Femur (tissue), 1 donor: ENCODE measurements at places on chromosomes 7 and 10.

GRCh38 chr10:86684331-86685097 is 16.2 kb downstream of the LDB3 start:
- DNase-seq, result peak; percentile 68

DNA sequence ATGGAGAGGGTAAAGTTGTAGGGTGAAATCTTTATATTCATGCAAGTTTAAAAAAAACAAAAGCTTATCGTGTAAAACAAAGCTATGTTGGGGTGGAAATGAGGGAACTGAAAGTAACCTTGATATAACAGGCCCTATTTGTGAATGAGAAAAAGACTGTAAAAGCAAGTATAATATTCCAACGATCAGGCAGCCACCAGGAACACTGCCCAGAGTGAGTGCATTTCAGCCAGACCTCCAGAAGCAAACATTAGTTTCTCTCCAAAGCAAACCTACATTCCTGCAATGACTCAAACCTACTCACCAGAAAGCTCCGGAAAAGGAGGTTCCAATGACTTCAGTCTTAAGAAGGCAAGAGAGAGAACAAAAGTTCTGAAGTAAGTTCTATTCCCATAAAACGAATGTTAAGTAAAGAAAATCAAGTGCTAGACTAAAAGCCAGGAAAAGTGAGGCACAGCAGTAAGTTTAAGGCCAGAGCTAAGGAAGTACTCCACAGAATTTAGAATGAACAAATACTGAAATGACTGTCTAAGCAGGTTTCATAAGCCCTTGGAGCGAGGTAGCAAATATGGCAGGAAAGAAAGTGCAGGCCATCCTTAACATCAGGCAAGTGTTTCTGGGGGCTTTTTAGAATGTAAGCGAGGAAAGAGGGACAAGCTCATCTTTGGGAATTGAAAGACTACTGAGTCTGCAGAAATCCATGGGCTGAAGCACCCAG is 493.1 kb downstream of the XPNPEP1 start:
- peak; percentile 63 for DNase-seq

DNA sequence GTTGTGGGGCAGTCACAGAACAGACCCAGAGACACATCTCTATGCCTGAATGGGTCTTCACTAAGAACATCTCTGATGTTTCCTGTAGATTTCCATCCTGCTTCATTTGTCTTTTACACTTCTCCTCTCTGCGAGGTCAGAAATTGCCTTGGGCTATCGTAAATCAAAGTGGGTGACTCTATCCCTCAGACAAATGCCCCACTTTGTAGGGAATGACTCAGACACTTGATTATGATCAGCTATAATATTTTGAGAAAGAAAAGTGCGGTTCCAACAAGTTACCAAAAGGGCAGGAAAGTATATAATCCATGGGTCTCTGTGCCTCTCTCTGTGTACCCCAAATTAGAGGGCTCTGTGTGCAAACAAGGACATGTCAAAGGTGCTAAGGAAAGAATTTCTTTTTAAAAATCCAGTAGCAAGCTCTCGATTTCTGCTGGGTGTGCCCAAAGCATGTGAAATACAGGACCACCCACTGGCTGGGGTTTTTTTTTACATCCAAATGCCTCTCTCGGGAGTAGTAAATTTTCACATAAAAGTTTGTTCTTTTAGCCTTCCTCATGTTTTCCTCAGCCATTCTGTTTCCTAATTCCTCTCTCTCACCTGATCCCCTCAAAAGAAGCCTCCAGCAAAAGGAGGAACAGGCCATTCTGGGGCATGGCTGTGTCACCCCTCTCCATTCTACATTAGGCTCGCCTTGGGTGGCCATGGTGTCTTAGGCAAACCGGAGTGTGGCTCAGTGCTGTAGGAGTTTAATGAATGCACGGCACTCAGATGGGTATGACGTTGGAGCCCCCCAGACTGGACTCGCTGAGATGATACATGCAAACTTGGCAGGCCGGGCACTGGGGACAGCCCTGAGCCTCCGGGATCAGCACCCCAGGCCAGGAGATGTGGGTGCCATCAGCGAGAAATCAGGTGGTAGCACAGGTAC is 6.3 kb upstream of the OPN4 start:
- no peak for DNase-seq

DNA sequence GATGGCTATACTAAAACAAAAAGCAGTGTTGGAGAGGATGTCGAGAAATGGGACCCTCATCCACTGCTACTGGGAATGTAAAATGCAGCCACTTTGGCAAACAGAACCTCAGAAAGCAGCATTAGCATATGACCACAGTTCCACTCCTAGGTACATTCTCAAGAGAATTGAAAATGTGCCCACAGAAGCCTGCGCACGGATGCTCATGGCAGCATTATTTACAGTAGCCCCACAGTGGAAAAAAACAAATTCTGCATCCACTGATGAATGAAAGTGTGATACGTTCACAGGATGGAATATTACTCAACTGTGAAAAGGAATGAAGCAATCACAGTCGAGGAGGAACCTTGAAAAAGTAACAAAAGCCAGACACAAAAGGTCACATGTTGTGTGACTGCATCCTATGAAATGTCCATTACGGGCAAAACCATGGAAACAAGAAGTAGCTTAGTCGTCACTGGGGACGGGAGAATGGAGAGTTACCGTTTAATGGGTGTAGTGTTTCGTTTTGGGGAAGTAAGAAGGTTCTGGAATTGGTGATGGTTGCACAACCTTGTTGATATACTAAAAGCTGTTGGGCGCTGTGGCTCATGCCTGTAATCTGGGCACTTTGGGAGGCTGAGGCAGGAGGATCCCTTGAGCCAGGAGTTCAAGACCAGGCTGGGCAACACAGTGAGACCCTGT is 2.5 kb upstream of the UPK3B start:
- peak; percentile 18 for DNase-seq

GRCh38 chr7:22277375-22277774 is 79.6 kb downstream of the RAPGEF5 start:
- no peak for DNase-seq

DNA sequence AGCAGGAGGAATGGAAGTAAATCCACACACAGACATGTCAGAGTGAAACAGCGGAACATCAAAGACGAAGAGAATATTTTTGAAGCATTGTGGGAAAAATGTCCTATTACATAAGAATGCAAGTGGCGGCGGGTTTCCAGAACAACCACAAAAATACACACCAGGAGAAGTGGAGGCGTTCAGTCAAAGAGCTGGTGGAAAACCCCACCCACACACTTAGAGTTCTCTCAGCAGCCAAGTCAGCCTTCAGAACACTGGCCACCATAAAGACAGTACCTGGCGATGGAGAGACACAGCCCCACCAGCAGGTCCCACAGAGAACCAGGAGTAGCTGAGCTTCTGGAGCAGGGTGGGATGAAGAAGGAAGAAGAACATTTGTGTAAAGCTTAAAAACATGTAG is 23.7 kb downstream of the NKX6-2 start:
- no peak for DNase-seq

DNA sequence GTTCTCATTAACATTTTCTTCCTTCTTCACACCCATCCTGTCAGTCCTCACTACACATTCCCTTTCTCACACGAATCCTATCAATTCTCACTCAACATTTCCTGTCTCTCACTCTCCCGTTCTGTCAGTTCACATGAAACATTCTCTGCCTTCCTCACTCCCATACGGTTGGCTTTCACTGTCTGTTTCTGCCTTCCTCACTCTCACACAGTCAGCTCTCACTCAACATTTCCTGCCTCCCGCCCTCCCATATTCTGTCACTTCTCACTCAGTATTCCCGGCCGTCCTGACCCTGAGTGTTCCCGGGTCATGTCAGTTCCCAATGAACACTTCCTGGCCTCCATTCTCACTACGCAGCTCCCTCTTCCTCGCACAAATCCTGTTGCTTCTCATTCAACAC is 61.5 kb downstream of the DYNC2I1 start:
- DNase-seq, result no peak

DNA sequence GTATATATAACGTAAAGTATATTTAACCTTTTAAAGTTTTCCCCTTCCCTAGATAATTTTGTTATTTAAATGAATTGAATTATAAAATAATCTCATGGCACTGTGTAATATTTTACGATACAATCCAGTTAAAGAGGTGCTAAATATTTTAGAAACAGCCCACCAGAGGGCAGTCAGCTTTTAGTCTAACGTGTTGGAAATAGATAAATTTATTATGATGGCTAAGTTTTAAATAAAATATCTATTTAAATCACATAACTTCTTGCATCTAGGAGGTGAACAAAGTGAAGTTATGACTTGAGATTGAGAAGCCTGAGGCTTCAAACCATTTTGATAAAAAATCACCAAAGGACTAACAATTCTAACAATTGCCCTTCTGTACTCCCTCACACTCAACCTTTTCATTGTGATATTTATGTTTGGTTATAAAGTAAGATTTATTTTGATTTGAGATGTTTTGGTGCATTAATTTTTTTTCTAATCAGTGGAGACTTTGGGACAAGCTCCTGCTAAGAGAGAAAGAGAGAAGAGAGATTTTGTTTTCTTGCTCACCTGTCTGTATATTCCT is 171.5 kb upstream of the SP4 start:
- no peak for DNase-seq

DNA sequence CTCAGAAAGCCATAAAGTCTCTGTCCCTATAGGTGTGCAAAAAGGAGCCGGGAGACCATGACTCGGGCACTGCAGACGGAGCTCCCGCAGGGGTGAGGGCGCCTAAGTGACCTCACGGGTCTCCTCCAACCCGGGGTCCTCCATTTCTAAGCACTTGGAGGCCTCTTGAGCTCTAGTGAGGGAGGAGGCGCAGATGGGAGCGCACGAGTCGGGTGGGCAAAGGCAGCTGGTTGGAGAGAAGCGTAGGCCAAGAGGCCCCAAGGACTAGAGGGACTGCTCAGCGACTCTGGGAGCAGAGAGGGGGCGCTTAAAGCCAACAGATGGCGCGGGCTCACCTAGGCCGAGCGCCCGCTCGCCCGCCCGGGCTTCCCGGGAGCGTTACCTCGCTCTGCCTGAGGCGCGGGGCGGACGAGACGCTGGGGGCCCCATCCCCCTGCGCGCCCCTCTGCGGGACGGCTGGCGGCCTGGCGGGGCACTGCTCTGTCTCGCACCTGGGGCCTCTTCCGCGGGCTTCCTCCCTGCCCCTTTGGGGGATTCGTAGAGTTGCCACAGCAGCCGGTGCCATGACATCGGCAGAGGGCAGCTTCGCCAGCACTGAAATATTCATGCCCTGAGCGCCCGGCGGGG is 523 bp upstream of the CDH23 start:
- DNase-seq, result peak; percentile 77

DNA sequence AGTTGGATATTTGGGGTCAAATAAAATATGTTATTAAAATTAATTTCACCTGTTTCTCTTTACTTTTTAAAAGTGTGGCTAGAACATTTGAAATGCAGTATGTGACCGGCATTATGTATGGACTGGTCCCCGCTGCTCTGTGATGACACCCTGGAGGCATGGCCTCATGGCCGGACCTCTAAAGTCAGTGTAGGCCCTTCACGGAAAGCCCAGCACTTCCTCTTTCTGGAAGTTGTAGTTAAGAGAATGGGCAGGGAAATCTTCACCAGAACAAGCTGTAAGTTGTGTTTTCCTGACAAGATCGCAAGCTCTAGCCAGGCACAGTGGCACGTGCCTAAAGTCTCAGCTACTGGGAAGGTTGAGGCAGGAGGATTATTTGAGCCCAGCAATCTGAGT is 38.3 kb upstream of the SRGN start:
- DNase-seq, result no peak

GRCh38 chr10:3895045-3895631 is 110.1 kb upstream of the KLF6 start:
- no peak for DNase-seq

- DNase-seq, result no peak
Measured at GRCh38 chr10:114053946-114054345, 10.3 kb downstream of the ADRB1 start.

DNA sequence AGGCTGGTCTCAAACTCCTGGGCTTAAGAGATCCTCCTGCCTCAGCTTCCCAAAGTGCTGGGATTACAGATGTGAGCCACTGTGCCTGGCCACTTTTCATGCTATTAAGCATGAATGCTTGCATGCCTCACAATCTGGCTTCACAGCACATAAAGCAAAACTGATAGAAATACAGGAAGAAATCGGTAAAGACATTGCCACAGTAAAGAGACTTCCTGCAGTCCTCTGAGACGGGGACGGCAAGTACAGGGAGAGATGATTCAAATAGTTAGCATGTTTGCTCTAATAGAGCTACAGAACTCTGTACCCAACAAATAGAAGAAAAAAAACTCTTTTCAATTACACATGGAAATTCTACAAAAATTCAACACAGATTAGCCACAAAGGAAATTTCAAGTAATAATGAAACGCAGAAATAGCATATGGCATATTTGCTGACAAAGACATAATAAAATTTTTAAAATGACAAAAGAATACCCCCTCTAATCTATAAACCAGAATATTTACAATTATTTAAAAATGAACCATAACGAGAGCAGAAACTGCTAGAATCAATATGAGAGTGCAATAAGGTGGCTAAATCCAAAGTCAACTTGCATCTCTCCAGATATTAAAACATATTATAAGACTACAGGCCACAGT is 32.3 kb downstream of the CARD11 start:
- no peak for DNase-seq

DNA sequence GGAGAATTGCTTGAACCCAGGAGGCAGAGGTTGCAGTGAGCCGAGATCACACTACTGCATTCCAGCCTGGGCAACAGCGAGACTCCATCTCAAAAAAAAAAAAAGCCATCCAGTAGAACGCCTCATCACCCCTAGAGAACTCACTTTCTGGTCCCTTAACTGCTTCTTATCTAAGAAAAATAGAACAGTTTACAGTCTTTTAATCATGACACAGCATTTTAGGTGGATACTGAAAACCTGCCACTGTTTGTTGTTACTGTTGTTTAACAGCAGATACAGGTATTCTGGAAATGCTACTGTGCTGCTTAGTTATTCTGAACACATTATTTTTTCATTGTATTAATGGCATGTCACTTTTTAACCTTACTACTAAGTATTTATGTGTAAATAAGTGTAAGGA is 624.3 kb upstream of the GHITM start:
- DNase-seq, result no peak

DNA sequence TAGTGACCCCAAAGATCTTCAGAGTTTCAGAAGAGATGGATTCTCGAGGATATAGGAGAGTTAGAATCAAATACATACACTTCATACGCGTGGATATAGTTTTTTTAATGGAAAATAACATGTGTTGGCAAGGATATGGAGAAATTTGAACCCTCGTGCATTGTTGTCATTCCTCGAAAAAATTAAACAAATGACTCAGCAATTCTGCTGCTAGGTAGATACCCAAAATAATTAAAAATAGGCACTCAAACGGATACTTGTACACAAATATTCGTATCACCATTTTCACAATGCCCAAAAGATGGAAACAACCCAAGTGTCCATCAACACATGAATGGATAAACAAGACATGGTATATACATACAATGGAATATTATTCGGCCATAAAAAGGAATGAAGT is 5.6 kb upstream of the NT5C2 start:
- no peak for DNase-seq

DNA sequence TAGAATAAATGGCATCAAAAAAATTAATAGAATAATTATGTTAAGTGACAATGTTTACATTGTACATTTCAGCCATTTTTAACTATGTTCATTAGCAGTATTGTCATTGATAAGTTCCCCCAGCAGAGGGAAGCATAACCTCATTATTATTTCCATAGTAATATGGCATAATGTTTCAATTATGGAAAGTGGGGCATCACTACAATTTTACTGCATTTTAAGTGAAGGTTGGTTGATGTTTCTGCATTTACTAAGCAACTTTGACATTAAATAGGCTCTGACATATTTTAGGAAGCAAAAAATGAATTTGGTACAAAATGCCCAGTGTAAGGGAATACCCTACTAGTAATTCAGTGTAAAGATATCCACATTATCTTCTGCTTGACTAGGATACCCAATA is 218.3 kb downstream of the SEMA3A start:
- DNase-seq, result no peak

GRCh38 chr7:34523226-34523918 is 134.6 kb upstream of the NPSR1 start:
- no peak for DNase-seq
